Islet precursor cell (in vitro differentiated cells): ENCODE measurements at places on chromosomes 5 and 9.

GRCh38 chr9:81690251-81690851, 1.0 kb upstream of the TLE1 start:
- peak; percentile 97 for DNase-seq

DNA sequence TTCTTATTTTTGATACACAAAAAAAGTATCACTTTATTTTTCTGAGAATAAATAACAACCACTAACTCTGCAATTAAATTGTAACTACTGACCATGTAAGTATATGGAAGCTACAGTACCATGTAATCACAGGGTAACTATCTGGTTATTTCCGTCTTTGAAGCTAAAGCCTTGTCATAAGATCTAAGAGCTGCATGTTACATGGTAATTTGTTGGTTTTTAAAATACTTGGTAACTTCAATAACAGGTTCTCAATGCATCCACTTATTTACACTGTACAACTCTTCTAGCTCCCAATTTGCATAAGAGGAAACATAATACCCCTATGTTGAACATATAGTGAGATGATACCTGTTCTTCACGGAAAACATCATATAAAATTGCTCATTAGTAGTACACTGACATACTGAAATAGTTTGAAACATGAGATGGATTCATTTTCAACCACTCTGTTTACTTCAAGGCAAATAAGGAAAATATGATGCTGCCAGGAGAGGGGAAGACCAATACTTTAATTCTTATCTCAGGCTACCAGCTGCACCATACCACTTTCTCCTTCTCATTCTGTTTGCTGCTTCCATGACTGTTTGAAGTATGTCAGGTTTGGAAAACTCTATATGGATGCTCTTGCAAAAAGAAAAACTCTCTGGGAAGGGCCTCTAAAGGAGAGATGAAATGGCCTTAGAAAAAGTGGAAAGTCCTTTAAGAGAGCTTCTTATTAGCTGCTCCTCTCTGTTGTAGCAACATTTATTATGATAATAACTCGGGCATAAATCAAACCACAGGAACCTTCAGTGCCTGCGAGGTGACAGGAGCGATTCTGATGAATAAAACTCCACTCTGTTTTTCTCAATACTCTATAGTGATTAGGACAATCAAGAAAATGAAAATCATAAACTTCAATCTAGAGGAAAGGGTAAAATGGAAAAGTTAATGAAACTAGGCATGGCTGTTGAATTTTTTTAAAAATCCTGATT, 150.2 kb downstream of the KIAA0825 start:
- no peak for DNase-seq

GRCh38 chr5:39775797-39776365, 351.1 kb upstream of the DAB2 start:
- DNase-seq = peak; percentile 66

DNA sequence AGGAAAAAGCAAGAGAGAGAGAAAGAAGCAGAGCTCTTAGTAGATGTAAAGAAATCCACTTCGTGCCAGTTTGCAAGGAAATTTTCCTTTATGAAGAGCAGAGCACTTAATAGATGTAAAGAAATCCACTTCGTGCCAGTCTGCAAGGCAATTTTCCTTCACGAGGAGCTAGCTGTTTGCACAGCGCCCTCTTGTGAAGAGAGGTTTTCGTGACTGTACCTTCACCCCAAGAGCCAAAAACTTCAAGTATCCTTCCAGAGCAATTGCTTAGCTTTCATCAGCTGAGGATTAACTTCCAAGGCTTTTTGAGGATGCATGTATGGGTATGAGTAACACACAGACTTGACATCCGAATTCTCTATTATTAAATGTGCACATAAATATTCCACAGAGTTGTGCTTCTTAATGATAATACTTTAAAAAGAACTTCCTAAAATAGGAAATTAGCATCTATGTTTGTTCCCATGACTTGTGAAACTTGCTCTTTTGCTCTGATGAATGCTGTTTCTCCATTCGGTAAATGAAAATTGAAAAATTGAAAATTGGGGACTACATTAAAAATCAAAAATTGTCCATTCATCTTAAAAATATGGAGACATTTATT, 525.6 kb downstream of the PDE4D start:
- DNase-seq = peak; percentile 68

DNA sequence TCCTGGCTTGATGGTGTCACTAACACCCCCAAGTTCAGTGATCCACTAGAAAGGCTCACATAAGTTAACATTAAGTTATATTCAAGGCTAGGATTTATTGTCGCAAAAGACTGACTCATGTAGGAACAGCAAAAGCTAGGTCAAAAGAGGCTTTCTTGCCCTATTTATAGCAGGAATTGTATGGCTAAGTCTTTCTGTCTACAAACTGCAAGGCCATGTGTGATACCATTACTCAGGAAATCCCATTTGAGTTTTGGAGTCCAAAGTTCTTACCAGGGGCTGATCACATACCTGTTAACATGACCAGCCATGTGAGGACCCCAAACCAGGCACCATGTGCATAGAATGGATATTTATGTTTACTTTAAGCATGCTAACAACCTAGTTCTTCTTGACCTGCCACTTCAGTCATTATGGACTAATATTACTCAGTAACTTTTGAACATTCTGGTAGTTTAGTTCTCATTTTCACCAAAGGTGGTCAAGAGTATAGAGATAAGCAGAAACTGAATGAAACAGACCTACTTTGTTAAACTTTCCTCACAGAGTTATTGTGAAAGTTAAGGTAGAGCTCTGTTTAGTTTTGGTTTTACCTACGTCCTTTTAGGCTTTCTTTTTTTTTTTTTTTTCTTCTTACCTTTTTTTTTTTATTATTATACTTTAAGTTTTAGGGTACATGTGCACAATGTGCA, 281.1 kb downstream of the FER start:
- DNase-seq = no peak

- no peak for DNase-seq
These were observed 68.3 kb downstream of the SGCD start for GRCh38 chr5:156395306-156395675.

DNA sequence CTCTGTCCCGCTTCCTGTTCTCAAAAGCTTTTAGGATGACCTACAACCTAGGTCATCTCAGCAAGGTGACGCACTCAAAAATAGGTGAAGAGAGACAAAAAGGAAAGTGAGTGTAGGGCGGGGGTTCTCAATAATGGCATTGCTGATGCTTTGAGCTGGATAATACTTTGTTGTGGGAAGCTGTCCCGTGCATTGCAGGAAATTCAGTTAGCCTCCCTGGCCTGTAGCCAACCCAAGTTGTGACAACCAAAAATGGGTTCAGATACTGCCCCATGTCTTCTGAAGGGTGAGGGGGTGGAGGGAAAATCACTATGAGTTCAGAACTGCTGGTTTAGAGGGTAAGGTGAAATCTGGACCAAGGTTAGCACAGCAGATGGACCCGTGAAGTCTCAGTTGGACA, 151.4 kb downstream of the MAST4 start:
- no peak for DNase-seq

DNA sequence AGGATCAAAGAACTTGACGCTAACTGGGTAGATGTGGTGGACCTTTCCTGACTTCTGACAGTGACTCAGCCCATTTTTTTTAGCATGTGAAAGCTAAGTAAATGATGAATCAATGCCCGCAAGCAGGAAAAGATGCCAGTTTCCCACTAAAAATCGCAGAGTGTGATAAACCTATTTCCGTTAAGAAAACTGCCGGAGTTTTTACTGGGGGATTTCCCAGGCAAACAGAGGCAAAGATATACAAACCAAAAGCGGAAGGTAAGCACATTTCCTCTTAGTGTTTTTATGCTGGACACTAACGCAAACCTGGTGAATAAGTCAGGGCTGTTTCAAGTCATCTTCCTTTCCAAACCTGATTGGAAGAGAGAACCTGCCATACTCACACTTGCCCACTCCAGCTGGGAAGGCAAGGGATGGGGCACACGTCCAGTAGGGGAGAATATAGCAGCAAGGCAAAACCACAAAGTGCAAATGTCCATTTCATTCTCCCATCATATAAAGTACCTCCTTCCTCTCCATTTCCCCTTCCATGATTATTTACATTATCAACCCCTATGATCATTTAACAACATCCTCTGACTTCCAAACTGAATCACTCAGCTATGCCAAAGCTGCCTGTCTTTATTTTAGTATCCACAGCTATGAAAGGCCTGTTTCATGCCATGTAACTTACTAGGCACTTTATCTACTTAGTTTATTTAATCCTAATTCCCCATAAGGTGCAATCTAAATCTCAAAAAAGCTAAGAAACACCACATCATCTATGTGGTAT, 349.7 kb upstream of the RFX3 start:
- no peak for DNase-seq

DNA sequence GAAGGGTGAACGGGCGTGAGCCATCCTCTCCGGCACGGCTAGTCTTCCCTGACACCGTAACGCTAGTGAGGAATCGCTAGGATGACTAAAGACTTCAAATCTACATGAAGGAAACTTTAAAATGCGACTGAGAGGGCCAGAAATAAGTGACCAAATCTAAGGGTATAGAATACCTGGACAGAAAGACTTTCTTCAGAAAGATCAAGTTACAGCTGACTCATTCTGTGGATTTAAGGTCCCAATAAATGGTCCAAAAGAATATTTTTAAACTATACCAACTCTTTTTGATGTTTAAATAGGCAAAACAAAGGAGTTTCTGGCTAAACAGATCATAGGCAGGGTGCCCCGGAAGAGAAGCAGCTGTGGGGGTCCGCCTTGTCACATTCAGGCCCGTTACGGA, 38.9 kb upstream of the CEP72 start:
- DNase-seq = no peak

GRCh38 chr5:95401626-95402025, 10.5 kb downstream of the FAM81B start:
- no peak for DNase-seq

GRCh38 chr5:122394284-122394930, 82.4 kb downstream of the SNCAIP start:
- DNase-seq = no peak

DNA sequence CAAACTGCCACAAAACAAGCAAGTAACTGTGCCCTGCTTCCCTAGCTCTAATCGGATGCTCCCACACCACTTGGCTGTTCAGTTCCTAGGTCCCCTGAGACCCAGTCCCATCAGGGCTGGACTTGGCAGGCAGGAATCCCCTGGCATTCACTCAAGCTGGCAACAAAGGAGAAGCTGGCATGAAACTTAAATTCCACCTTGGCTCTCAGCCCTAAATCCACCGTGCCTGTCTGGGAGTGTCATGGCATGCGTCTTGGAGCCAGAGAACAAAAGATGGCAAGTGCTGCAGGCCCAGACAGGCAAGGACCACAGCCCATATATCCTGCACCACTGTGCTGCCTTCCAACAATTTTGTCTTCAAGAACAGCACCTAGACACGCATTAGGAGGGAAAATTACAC, 38.2 kb downstream of the ETF1 start:
- DNase-seq = no peak

DNA sequence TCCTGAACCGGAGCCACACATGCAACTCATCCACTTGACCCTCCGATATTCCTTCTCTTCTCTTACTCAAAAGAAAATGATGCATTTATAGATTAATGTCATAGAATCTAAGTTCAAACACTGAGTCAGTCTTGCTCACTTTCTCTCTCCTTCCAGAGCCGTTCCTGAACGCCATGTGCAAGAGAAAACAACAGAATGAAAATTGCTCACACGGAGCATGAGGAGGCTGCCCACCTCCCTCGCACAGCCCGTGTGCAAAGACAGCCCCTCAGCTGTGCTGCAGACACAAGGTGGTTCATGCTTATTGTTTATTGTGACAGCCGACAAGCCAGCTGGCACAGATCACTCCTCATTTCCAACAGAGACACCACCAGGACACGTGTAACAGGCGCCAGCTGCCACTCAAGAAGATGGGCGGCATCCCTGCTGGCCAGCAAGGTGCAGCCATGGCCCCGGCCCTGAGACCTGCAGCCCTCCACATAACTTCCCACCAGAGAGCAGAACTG, 290.8 kb downstream of the GLIS3 start:
- DNase-seq = no peak
